ENCODE measurements at places on chromosomes 12 and 14. TPM values are rescaled to one million over a fixed set of nuclear protein-coding genes. Genes with fewer than 3 reads are reported as not detected.

GRCh38 chr14:104423701-104424405 lies 155.7 kb upstream of the C14orf180 start:
- peaks cover 27% of the 10 kb centered on the region for H3K4me1 ChIP-seq
- H3K27me3 ChIP-seq, result no peaks in the 10 kb centered on the region
- DNase-seq, result peak; percentile 58

GRCh38 chr12:47102845-47103651 lies 23.3 kb upstream of the AMIGO2 start:
- H3K36me3 ChIP-seq, result no peaks in the 10 kb centered on the region
- no peak overlapping the region for H3K4me3 ChIP-seq
- peaks cover 22% of the 10 kb centered on the region for H3K4me1 ChIP-seq
- DNase-seq, result peak; percentile 87
- H3K27me3 ChIP-seq, result no peaks in the 10 kb centered on the region
- H3K27ac ChIP-seq, result peak overlapping the region; percentile 30

DNA sequence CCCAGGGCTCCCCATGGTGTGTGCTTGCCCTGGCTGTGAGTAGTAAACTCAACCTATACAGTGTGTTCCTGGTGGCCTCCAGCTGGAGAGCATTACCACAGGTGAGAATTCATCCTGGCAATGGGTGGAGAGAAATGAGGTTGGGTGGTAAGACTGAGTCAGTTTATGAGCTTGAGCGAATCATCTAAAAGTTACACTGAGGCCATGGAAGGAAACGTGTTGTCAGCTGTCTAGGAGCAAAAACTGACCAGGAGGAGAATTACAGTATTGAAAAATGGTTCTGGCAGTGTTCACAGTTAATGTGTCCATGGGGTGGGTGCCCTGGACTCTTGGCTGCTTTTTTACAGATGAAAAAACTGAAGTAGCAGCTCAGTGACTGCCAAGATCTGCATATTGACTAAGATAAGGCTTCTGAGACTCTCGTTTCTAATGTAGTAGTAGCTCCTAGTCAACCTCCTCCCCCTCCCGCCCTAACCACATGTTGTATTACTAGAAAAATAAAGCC lies 202.0 kb upstream of the AMIGO2 start:
- peaks cover 15% of the 10 kb centered on the region for H3K4me1 ChIP-seq
- no peak overlapping the region for H3K4me3 ChIP-seq
- DNase-seq, result no peak
- no peaks in the 10 kb centered on the region for H3K36me3 ChIP-seq

GRCh38 chr12:52245259-52245961 lies 12.4 kb downstream of the KRT7 start:
- no peak overlapping the region for H3K4me3 ChIP-seq
- peak overlapping the region; percentile 82 for H3K27ac ChIP-seq
- no peaks in the 10 kb centered on the region for H3K27me3 ChIP-seq

DNA sequence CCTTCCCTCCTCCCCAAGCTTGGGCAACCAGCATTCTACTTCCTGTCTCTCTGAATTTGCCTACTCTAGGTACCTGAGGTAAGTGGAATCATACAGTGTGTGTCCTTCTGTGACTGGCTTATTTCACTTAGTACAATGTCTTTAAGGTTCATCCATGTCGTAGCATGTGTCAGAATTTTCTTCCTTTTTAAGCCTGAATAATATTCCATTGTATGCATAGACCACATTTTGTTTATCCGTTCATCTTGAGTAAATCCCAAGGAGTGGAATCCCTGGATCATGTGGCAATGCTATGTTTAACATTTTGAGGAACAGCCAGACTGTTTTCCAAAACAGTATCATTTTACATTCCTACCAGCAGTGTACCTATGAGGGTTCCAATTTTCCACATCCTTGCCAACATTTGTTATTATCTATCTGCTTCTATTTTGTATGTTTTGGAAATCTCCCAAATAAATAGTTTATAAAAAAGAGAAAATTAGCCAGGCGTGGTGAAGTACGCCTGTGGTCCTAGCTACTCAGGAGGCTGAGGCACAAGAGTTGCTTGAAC lies 12.4 kb downstream of the HSP90AA1 start:
- H3K4me1 ChIP-seq, result no peaks in the 10 kb centered on the region
- no peak overlapping the region for H3K27ac ChIP-seq
- peaks cover 17% of the 10 kb centered on the region for H3K36me3 ChIP-seq
- H3K27me3 ChIP-seq, result no peaks in the 10 kb centered on the region
- H3K4me3 ChIP-seq, result no peak overlapping the region

DNA sequence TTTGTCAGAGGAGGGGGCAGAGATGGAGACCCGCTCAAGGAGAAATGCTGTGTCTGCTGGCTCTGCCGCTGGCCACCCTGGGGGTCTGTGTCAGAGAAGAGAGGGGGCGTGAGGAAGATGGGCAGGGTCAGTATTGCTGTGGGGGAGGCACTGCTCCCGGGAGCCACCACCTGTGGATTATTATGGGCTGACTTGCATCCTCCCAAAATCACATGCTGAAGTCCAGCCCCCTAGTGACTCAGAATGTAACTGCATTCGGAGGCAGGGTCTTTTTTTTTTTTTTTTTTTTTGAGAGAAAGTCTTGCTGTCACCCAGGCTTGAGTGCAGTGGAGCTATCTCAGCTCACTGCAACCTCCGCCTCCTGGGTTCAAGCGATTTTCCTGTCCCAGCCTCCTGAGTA lies 12.3 kb downstream of the ABCD4 start:
- no peaks in the 10 kb centered on the region for H3K27me3 ChIP-seq
- H3K4me1 ChIP-seq, result no peaks in the 10 kb centered on the region
- peaks cover 61% of the 10 kb centered on the region for H3K36me3 ChIP-seq
- no peak for DNase-seq
- no peak overlapping the region for H3K4me3 ChIP-seq

- H3K4me1 ChIP-seq, result no peaks in the 10 kb centered on the region
- H3K27me3 ChIP-seq, result no peaks in the 10 kb centered on the region
- H3K4me3 ChIP-seq, result no peak overlapping the region
- no peaks in the 10 kb centered on the region for H3K36me3 ChIP-seq
- no peak for DNase-seq
Measured at GRCh38 chr14:70664698-70665447, 23.2 kb downstream of the TTC9 start.

GRCh38 chr14:53430870-53431269 lies 277.7 kb upstream of the DDHD1 start:
- no peak for DNase-seq
- no peaks in the 10 kb centered on the region for H3K4me1 ChIP-seq
- H3K27ac ChIP-seq, result no peak overlapping the region
- H3K36me3 ChIP-seq, result no peaks in the 10 kb centered on the region
- H3K27me3 ChIP-seq, result no peaks in the 10 kb centered on the region

DNA sequence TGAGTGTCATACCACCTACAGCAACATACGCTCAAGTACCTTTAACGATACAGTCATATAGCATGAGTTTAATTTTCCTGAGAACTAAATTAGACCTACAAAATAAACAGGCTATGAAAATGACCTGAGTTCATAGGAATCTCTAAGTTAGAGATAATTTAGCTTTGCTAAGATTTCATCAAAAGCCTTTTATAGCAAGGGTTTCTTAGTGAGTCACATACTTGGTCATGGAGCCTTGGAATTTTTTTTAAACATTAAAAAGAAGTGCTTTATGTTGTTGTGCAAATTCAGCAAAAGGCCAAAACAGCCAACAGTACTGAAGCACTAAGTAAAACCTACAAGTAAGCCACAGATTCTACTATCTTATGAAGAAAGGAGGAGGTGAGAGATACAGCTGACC lies 93.6 kb upstream of the FERMT2 start:
- no peak overlapping the region for H3K4me3 ChIP-seq
- DNase-seq, result no peak
- H3K27ac ChIP-seq, result no peak overlapping the region
- H3K27me3 ChIP-seq, result no peaks in the 10 kb centered on the region
- no peaks in the 10 kb centered on the region for H3K4me1 ChIP-seq
- H3K36me3 ChIP-seq, result no peaks in the 10 kb centered on the region

- DNase-seq, result no peak
- H3K4me1 ChIP-seq, result peaks cover 52% of the 10 kb centered on the region
- no peaks in the 10 kb centered on the region for H3K36me3 ChIP-seq
- H3K27me3 ChIP-seq, result no peaks in the 10 kb centered on the region
- no peak overlapping the region for H3K4me3 ChIP-seq
Measured at GRCh38 chr12:110105159-110105558, 19.0 kb upstream of the IFT81 start.

DNA sequence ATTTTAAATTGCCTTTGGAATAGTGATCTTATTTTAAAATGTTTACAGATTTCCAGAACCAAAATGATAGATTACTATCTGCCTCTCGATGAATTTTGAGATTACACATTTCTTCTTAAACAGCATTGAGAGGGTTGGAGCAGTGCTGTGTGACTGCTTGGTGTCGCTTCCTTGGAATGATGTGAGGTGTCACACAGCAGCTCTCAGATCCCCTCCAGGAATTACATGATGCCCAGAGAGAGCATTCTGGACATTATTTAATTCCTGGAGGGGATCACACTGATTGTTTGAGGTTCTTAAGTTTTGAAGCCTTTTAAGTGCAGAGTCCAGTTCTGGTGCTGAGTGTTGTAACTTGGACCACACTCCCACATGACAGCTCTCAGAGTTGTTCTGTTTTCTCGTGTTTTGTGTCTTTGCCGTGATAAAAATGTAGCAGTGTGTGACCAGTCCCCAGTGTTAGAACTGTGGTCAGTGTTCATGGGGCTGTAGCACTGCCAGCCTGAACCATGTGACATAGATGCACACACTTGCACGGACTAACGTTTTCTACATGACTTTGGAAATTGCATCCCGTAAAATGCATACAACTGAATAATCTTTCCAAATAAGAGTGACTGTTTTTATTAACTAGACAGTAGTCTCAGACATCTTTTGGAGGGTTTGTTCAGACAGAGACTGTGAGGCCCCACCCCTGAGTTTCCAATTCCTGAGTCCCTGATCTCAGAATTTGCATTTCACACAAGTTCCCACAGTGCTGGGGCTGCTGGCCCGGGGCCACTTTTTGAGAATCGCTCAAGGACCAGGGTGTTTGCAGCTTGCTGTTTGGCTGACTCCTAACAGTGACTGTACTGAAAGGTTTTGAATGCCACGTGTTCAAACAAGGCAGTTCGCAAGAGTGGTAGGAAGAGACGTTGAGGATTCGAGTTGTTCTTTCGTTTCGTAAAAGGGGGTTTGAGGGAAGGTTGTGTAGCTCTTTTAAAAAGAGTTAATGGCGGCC lies 26.0 kb downstream of the XRCC3 start:
- H3K4me1 ChIP-seq, result no peaks in the 10 kb centered on the region
- H3K27ac ChIP-seq, result peak overlapping the region; percentile 14
- H3K36me3 ChIP-seq, result peaks cover 21% of the 10 kb centered on the region

DNA sequence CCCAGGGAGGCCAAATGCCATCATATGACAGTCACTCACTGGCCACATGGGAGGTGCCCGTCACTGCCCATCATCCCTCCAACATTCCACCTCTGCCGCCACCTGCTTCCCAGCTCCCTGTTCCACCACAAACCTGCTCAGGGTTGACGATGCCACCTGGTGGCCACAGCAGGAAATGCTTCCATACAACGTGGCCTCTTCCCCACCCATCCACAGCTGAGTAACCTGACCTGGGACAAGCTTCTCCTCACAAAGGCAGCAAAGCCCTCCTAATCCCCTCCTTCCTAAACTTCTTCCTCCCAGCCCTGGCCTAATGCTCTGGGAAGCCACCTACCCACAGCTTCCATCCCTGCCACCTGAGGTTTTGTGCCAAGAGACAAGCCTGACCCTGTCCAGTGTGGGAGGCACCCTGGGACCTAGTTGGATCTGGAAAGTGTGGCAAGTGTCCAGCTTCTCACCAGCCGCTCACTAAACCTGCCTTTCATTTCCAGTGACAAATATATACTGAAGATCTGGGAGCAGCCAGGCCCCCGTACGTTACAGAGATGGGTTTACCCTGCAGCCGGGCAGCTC lies 4.3 kb downstream of the DEGS2 start:
- H3K27ac ChIP-seq, result no peak overlapping the region
- H3K36me3 ChIP-seq, result no peaks in the 10 kb centered on the region
- no peaks in the 10 kb centered on the region for H3K4me1 ChIP-seq
- H3K4me3 ChIP-seq, result no peak overlapping the region
- H3K27me3 ChIP-seq, result peaks cover 70% of the 10 kb centered on the region
- no peak for DNase-seq

- H3K4me1 ChIP-seq, result no peaks in the 10 kb centered on the region
- H3K27ac ChIP-seq, result no peak overlapping the region
- H3K27me3 ChIP-seq, result no peaks in the 10 kb centered on the region
- no peak overlapping the region for H3K4me3 ChIP-seq
- H3K36me3 ChIP-seq, result no peaks in the 10 kb centered on the region
Measured at GRCh38 chr12:43097471-43097870, 454.5 kb downstream of the ADAMTS20 start.

- no peaks in the 10 kb centered on the region for H3K4me1 ChIP-seq
- no peak for DNase-seq
- H3K36me3 ChIP-seq, result no peaks in the 10 kb centered on the region
Measured at GRCh38 chr14:55963295-55963694, 154.9 kb upstream of the PELI2 start.

Gene NUAK1
- total RNA-seq, result 12.1 TPM

Gene MYH6
- total RNA-seq, result not detected

Gene RNASE7
- total RNA-seq, result not detected

Gene LRP6
- total RNA-seq, result 42.8 TPM

Gene ACSM4
- not detected for total RNA-seq

Gene DDHD1
- total RNA-seq, result 15.2 TPM

Gene TPH2
- 0.55 TPM for total RNA-seq

Gene OR6C2
- total RNA-seq, result not detected

Data from sigmoid colon (tissue), 7 donors.